ENCODE measurements at places on chromosomes 7 and 10. TPM values are rescaled to one million over a fixed set of nuclear protein-coding genes. Genes with fewer than 3 reads are reported as not detected.

The VPS50 gene
- 32.5 TPM for total RNA-seq

The CNOT4 gene
- total RNA-seq, result 11.3 TPM

The IDI2 gene
- not detected for total RNA-seq

The HOXA3 gene
- 4.6 TPM for total RNA-seq

The UPK3B gene
- total RNA-seq, result not detected

The PLAC9 gene
- total RNA-seq, result not detected

The FBXW4 gene
- 23.1 TPM for total RNA-seq

The PTPRN2 gene
- 0.11 TPM for total RNA-seq

Measured in LHCN-M2 (cell line).